ENCODE measurements at places on chromosomes 2 and 18.

DNA sequence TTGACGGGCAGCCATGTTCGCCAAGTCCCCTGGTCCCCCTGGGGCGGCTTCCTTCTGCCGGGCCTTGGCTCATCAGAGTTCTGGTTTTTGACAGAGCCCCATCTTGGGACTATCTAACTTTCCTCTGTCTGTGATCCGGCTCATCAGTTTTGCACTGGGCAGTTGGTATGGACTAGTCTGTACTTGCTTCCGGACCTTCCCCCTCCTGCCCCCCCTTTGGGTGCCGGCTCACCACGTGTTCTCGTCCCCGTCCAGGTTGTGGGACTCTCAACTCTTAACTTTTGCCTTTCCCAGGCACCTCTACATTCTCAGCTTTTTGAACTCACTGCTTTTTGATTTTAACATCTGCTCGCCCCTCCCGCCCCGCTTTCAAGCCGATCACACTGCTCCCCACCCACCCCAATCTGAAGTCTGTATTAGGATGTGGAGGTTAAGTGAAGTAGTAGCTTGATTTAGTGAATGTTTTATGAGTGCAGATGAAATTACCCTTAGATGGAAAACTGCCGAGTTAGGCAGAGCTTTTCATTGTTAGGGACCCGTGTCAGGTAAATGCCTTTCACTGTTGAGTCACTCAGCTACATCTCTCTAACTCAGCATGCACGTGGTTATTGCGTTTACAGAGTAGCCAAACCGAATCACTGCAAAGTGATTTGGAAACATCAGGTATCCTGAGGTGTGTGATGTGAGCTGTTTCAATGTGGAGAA lies 874 bp downstream of the WDR43 start:
- peak; percentile 56 for DNase-seq

DNA sequence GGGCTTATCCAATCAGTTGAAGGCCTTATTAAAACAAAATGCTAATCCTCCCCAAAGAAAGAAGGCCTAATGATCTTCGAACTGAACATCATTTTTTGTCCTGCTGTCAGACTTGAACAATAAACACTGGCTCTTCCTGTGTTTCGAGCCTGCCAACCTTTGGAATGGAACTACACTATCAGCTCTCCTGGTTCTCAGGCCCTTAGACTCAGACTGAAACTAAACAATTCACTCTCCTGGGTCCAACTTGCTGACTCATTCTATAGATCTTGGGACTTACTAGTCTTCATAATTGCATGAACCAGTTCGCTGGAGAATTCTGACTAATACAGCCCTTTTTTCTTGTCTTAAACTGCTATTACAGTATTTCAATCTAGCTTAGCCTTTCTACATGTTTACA lies 235.2 kb downstream of the LNPK start:
- DNase-seq = no peak

GRCh38 chr2:45117383-45117782 lies 108.1 kb upstream of the SIX2 start:
- no peak for DNase-seq

- no peak for DNase-seq
Observed at GRCh38 chr2:10245021-10245420, 57.7 kb upstream of the HPCAL1 start.

GRCh38 chr2:101107241-101107640 lies 43.9 kb downstream of the TBC1D8 start:
- no peak for DNase-seq

DNA sequence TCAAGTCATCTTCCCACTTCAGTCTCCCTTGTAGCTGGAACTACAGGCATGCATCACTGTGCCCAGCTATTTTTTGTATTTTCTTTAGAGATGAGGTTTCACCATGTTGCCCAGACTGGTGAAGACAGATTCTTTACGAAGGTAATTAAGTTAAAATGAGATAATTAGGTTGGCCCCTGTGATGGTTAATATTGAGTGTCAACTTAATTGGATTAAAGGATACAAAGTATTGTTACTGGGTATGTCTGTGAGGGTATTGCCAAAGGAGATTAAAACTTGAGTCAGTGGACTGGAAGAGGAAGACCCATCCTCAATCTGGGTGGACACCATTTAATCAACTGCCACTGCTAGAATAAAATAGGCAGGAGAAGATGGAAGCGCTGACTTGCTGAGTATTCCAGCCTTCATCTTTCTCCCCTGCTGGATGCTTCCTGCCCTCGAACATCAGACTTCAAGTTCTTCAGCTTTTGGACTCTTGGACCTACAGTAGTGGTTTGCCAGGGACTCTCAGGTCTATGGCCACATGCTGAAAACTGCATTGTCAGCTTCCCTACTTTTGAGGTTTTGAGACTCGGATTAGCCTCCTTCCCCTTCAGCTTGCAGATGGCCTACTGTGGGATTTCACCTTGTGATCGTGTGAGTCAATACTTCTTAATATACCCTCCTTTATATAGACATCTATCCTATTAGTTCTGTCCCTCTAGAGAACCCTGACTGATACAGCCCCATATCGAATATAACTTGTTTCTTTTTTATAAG lies 269.1 kb downstream of the TMX3 start:
- no peak for DNase-seq

GRCh38 chr18:36814994-36815393 lies 13.8 kb downstream of the TPGS2 start:
- no peak for DNase-seq

GRCh38 chr2:147553775-147554271 lies 291.0 kb upstream of the ACVR2A start:
- no peak for DNase-seq

DNA sequence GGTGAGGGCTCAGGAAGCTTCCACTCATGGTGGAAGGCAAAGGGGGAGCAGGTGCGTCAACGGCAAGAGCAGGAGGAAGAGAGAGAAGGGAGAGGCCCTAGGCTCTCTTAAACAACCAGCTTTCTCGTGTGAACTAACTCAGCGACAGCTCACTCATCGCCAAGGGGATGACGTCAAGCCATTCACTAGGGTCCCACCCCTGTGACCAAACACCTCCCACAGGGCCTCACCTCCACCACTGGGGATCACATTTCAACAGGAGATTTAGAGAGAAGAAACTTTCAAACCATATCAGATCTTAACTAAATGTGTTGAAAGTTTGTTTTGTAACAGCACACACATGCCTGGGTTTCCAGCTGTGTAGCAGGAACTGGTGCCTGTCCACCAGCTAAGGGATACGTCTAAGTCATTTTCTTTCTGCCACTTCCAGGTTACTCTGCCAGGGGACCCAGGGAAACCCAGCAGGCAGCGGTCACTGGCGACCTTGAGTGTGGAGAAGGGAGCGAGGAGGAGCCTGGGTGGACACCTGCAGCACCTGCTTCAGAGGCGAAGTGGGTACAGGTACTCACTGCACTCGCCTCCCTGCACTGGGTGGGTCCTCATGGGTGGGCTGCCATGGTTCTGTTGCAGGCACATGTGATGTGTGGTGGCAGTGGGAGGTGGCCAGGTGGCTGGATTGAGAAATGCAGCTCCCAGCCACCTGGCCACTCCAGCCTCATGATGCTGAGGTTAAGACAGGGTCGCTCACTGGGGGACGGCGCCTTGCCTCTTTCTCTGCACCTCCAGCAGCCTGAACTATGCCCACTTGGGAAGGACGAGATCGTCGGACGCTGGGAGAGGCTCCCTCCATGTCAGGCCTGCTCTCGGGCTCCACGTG lies 8.4 kb upstream of the GPC1 start:
- DNase-seq = no peak

DNA sequence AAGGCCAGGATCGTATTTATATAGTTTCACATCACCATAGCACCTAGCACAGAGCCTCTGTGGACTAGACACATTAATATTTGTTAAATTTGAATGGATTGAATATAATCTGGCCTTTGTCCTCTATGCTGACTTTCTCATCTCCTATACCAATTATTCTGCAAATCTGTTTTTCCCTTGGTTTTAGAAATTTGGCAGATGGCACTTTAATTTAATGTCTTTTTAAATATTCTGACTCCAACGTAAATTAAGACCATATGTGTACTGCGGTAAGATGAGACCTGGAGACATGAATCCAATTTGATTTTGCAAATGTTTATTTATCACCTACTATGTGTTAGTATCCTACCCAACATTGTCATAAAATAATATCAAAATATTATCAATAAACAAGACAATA lies 1281.9 kb upstream of the PIK3C3 start:
- DNase-seq = no peak

- DNase-seq = no peak
Observed at GRCh38 chr2:113173542-113174375, at the start of gene PSD4. Gene PSD4, plus strand, starts transcription at chr2:113173971. Its CDS starts 8,486 bp downstream, at chr2:113182457.

DNA sequence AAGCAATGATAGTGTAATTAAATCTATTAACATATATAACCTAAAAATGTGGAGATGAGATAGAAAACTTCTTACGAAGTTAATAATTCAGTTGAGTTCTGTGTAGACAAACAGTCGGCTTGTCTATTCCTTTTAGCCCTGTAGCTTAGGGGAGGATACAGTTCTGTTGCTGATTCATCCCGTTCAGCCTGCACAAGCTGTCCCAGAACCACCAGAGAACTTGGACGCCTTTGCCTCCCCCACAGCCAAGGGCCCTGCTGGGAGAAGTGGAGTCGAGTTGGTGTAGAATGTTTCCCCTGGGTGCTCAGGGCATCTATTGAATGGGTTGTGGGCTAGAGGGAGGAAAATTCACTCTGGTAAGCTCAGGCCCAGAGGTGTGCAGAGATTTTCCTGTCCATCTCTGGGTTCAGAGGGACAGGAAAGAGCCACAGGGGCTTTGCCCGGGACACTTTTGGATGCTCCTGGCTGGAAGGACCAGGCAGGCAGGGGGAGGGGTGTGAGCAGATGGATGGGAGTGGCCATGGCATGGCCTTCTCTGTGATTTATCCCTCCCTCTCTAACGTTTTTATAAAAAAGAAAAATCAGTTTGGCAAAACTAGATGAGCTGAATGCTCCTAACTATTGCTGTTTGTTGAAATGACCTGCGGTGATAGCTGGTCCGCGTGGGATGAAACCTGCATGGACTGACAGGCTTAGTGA lies 42.8 kb upstream of the GALR1 start:
- DNase-seq = peak; percentile 57

DNA sequence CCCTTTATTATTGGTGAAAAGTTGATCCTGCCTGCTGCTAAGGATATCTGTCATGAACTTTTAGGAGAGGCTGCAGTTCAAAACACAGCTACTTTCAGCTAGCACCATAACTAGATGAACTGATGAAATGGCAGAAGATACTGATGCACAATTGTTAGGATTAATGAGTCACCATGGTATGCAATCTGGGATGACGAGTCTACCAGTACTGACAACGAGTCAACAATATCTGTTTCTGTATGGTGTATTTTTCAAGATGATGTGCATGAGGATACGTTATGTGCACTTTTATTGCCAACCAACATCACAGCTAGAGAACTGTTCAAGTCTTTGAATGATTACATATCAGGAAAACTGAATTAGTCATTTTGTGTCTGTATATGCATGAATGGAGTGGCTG lies 68.7 kb downstream of the NETO1 start:
- no peak for DNase-seq
